KG1 (cell line): ENCODE measurements at places on chromosomes 4 and X.

- DNase-seq = no peak
Observed at GRCh38 chrX:143581240-143581639, 54.7 kb downstream of the SLITRK4 start.

DNA sequence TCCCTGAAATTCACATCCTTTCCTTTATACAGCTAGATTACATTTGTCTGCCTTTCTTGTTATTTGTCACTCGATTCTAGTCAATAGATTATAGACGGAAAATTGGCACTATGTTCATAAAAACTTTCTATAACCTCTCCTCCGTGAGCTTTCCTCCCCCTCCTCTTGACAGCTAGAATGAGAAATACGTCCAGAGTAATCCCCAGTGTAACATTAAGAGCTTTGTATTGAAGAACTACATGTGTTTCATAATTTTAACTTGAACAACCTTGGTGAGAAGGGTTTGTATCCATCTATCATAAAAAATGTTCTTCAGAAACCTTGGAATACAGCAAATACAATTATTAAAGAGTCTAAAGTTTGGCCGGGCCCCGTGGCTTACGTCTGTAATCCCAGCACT lies 1707.4 kb downstream of the PCDH7 start:
- no peak for DNase-seq

GRCh38 chrX:1134976-1135375 lies 77.5 kb downstream of the CRLF2 start:
- DNase-seq = no peak

DNA sequence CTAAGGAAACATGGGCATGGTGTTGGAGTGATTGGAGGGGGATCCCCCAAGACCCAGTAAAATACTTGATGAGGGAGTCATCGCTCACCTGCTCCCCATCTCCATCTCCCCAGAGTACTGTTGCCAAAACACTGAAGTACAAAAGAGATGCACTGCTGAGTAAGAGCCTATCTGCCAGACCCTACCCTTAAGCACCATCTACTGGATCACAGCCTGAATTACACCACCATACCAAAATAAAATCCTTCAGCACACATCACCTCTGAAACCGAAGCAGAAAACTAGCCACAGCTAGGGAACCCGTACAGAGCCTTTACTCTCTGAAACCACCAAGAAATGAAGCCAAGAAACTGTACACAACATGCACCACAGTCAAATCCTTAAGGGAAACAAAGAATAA lies 466.3 kb upstream of the ACTRT1 start:
- peak; percentile 0 for DNase-seq

GRCh38 chr4:28250646-28251045 lies 1390.0 kb downstream of the STIM2 start:
- no peak for DNase-seq

DNA sequence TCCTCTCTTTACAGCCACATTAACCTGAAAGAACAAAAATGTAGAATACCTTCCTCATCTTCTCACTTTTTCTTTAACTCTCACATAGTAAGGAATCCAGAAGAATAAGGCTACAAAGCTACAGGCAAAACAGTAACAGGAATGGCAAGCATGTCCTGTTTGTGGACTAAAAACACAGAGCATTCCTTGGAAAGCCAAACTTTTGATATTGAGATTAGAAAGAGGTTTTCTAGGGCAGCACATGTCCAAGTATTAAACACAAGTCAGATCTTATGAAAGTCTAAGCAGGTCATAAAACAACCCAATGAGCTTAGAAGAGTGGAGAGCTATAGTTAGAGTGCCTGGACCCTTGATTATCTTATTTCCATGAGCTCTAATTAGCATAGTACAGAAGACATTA lies 58.2 kb upstream of the FAM9C start:
- DNase-seq = no peak

- DNase-seq = peak; percentile 64
Observed at GRCh38 chr4:6974138-6974848, 64.7 kb downstream of the TBC1D14 start.

GRCh38 chr4:1205586-1206298 lies 33.4 kb upstream of the SPON2 start:
- no peak for DNase-seq

GRCh38 chr4:2671267-2671895 lies 84.8 kb downstream of the TNIP2 start:
- no peak for DNase-seq

DNA sequence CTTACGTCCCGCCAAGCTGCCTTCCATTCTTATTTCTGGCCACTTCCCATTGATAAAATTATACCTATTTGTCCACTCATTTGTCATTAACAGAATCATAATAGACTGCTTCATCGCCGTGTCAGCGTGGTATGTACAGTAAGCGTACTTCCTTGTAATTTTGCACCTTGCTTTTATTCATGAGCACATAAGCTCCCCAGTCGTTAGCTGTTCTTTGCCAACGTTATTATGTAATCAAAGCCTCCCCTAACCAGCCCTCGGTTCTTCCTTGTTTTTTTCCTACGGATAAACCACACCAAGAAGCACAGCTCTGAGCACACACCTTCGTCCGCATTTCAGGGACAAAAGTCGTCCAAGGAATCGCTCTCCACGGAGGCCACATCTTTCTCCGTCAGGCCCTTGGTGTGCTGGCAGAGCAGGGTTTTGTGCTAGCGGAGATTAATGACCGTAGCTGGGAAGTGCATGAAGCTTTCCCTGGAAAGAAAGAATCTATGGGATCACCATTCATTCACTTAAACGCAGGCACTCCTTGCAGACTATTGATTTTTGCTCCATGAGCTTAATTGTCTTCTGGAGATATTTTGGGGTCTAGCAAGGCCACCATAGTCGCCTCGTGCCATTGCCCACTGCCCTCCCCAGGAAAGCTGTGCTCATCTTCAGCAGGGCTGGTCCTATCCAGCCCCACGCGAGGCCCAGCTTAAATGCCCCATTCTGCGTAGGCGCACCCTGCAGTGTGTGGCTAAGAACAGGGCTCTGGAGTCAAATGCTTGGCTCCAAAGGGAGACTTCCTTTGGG lies 200.9 kb upstream of the PSAPL1 start:
- no peak for DNase-seq

- no peak for DNase-seq
Observed at GRCh38 chr4:55125763-55126541, 557 bp upstream of the KDR start.

DNA sequence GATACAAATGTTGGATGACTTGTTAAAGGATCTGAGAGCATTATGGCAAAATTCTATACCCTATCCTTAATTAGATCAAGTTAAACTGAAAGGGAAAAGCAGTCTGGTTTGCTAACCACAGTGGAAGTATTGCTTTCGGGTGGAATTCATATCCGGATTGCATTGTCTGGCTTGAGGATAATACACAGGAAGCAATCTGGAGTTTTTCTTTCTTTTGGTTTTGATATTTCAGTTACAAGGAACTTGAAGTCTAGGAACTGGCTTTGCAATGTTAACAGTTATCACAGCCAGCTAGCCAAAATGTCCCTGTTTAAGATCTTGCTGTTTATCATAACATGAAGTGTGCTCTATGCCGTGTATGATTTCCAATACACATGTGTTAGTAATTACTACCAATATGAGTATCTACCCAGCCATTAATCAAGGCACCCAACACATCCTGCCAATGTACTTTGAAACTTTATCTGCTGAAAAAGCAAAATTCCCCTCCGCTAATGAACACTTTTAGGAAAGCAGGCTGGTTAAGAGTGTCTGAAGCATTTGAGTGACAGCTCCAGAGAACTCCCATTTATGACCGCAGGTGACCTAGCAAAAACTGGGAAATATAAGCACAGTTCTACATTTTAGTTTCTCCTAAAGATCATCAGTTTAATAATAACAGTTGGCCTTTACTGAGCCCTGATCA lies 146.4 kb downstream of the PALLD start:
- no peak for DNase-seq

GRCh38 chrX:74061879-74062278 lies 242.1 kb upstream of the ZCCHC13 start:
- no peak for DNase-seq

- DNase-seq = no peak
Observed at GRCh38 chrX:9339603-9340491, 125.0 kb upstream of the TBL1X start.

DNA sequence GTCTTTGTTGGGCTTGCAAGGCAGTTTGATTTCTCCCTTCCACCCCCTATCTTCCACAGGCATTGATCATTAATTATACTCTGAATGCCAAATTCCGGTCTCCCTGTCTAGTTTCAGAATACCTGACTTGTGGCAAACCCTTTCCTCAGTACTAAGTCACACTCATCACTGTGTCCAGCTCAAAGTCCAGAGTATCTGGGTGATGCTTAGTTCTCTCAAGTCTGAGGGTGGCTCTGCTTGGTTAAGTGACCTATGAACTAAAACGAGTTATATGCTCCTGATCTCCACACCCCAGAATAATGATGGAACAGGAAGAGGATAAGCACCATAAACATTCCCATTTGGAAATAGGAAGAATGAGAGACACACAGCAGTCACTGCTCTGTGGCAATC lies 6.5 kb downstream of the SMIM9 start:
- no peak for DNase-seq

DNA sequence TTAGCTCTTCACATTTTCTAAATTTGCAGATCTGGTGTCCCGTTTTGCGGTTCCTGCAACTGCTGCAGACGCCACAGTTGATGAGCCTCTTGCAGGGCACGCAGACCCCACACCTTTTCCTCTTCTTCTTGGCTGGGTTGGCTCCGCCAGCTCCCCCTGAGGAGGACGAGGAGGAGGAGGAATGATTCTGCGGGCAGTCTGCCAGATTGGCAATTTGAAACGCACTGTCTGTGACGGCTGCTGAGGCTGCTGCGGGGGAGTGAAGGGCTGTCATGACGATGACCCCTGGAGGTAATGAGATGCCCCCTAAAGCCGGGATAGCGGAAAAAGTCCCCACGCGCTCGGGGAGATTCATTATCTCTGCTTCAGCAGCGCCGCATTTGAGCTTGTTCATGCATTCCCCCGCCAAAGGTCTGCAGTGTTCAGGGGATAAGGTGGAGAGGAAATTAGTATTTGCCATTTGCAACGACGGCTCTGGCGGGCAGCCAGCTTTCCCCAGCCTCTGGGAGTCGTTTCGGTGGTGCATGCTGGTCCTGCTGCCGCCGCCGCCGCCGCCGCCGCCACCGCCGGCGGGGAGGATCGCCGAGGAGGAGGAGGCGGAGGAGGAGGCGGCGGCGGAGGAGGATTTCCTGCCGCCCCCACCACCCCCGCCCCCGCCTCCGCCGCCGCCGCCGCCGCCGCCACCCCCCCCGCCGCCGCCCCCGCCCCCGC lies 3.8 kb downstream of the CXXC4 start:
- DNase-seq = no peak

DNA sequence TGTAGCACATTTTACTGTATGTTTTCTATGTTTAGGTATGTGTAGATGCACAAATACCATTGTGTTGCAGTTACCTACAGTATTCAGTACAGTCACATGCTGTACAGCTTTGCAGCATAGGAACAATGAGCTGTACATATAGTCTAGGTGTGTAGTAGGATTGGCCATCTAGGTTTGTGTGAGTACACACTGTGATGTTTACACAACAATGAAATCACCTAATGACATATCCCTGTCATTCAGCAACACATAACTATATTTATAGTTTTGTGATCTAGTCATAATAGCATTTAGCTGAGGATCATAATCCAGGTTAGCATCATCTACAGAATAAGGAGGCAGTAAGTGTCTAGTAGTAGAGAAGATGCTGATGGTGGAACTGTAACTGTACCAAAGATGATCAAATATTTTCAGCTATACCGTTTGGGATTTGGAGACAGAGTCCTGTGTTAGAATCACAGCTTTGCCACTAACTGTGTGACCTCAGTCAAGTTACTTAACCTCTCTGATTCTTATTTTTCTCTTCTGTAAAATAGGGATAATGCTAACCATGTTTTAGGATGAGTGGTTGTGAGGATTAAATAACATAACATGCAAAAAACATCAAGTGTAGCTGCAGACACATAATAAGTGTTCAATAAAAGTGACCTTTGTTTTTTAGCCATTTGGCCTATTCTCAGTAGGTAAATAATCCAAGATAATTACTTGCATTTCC lies 73.3 kb downstream of the LIMCH1 start:
- no peak for DNase-seq

DNA sequence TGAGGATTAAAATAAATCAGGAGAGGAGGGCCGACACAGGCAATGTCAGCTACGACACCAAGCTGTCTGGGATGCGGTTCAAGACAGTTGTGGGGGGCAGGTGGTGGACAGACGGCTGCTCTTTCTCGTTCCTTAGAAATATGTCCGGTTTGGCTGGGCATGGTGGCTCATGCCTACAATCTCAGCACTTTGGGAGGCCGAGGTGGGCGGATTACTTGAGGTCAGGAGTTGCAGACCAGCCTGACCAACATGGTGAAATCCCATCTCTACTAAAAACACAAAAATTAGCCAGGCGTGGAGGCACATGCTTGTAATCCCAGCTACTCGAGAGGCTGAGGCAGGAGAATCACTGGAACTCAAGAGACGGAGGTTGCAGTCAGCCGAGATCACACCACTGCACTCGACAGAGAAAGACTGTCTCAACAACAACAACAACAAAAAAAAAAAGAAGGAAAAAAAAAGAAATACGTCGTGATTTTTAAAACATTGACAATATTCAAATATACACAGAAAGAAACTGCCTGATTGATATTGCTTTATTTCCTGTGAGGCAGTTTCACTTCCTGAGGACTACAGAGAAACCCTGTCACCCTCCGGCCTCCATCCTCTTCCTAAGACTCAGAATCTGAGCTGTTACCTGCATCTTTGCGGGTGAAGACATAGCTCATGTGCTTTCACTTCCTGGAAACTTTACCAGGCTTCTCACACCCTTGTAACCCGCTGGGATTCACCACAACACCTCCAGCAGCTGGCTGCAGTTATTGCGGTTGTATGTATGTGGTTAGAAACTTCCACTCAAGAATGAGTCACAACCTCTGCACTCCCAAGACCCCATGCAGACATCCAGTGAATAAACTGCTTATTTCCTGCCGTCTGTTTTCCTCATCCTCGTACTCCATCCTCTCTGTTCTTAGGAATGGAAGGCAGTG lies 63.8 kb upstream of the STS start:
- no peak for DNase-seq

DNA sequence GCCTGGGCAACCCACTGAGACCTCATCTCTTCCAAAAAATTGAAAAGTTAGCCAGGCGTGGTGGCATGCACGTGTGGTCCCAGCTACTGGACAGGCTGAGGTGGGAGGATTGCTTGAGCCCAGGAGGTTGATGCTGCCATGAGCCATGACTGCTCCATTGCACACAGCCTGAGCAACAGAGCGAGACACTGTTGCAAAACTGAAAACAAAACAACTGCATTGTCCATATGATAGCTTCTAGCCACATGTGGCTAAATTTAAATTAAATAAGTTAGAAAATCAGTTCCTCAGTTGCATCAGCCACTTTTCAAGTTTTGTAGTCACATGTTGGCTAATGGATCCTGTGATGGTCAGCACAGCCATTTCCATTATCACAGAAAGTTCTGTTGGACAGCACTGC lies 67.9 kb downstream of the GAB1 start:
- DNase-seq = no peak

DNA sequence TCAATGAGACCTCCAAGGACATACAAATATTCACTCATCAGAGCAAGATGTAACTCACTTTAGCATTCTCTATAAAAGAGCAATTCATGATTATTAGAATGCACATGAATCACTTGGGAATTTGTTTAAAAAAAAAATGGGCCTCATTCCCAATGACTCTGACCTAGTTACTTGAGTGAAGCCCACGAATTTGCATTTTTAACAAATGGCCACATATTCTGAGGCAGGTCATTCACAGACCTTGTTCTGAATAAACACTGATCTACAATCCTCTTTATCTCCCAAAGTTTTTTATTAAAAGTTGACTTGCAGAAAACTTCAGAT lies 255.1 kb upstream of the VEGFC start:
- DNase-seq = no peak
